Mesendoderm (in vitro differentiated cells): ENCODE measurements at places on chromosomes 2 and 18.

- no peak for DNase-seq
Observed at GRCh38 chr2:234597576-234597861, 100.6 kb upstream of the ARL4C start.

DNA sequence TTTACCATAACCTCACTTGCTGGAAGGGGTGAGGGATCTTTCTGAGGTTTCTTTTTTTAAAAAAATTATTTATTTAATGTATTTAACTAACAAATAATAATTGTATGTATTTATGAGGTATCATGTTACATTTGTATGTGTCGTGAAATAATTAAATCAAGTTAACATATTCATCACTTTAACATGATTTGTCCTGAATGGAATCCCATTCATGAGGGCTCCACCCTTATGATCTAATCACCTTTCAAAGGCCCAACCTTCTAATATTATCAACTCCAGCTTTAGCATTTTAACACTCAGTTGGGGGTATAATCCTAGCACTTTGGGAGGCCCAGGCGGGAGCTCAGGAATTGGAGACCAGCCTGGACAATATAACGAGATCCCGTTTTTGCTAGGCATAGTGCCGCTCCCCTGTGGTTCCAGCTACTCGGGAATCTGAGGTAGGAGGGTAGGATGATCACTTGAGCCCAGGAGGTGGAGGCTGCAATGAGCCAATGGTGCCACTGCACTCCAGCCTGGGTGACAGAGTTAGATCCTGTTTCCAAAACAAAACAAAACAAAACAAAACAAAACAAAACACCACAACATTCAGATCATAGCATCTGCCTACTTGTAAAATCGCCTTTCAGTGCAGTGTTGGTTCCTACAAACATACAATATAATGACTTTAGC, 1.1 kb upstream of the TAF4B start:
- peak; percentile 68 for DNase-seq

GRCh38 chr2:53437371-53437770, 330.2 kb upstream of the CHAC2 start:
- DNase-seq: no peak

DNA sequence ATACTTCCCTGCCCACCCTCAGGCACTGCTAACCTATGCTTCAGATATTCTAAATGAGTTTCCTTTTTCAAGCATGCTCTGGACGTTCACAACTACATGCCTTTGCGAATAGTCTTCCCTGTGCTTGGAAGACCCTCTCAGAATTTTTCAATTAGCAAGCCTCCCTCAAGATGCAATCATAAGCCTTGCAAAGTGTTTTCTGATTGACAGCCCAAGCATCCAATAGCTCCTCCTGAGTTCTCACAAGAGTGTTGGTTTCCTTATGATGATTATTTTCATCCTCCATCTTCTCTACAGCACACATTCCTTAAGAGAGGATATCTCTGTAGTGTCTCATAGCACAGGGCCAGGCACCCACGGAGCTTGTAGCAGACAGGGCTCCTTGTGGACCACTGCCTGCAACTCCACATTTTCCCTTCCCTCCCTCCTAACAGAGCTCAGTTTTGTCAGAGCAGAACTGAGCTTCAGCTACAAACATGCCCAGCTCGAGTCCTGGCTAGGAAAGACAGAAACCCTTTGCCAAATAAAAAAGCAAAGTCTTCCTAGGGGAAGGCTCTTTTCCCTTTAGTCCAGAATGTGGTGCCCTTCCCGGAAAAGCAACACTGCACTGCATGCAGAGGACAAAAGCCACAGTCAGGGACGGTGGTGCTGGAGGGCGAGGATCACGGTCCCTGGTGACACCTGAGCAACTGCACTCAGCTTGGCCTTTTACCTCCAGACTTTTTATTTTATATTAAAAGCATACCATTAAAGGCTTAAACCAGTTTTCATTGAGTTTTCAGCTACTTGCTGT, 819.8 kb upstream of the ID2 start:
- DNase-seq: no peak

- no peak for DNase-seq
Observed at GRCh38 chr2:45005261-45006002, 3.8 kb downstream of the SIX2 start.

- no peak for DNase-seq
Observed at GRCh38 chr2:165876269-165876668, 77.3 kb downstream of the TTC21B start.

DNA sequence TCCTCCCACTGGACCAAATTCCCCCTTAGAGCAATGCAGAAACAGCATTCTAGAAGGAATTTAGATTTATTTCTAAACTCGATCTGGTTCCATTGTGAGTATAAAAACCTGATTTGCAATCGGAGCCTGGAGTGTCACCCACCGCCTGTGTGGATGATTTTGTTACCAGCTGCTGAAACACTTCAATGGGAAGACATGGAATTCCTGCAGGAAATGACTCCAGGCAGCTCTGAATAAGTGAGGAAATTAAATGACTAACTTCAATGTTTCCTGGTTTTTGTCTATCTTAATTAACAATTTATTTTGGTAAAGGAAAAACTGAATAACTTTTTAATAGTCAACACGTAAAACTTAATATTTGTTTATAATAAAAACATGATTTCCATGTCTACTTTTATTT, 19.3 kb downstream of the CTAGE1 start:
- no peak for DNase-seq

GRCh38 chr2:210198326-210198725, 26.9 kb downstream of the ACADL start:
- DNase-seq: no peak

DNA sequence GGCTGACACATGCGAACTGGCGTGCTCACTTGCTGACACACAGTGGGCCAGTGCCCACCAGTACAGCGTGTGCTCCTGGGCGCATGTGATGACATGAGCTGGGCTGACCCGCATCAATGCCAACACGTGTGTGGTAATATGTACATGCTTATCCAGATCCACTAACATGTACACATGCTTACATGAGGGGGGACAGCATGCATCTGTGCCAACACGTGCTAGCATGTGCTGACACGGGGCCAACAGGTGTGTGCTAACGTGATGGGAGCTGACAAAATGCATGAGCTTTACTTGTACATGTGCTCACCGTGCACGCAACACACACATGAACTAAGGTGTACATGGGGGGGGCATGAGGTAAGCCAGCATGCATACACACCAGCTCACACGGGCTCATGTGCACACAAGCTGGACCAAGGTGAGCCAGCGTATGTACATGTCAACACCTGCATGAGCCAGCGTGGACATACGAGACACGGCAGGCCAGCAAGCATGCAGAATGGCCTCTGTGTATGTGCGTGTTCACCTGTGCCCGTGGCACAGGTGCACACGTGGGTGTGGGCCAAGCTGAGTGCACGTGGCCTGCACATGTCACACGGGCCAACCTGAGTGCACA, 28.5 kb downstream of the GPC1 start:
- no peak for DNase-seq
